ENCODE measurements at places on chromosomes 3 and 15.

DNA sequence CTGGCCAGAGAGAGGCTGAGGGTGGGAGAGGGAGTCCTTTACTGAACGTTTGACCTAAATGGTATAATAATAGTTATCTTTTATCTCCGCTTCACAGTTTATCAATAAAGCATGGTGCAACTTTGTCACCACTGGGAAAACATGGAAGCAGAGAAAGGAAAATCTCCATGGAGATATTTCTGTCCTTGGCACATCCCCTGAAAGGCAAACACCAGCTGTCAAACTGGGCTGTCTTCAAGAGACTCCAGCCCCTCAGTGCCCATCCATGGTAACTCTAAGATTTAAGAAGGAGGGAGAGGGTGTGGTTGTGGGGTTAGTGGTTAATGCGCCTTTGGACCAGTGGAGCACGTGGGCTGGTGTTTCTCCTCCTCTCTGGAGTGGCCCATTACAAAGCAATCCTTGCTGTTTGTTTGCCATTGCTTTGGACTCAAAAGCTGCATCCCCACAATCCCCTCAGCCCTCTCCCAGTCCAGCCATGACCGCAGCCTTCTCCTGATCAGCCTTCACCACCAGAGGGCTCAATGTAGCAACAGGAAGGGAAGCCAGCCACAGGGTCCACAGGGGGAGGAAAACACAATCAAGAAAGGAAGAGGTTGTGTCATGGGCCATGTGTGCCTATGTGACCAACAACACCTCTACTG, 38.2 kb upstream of the FAM174B start:
- DNase-seq = no peak

GRCh38 chr15:69275074-69275670, 23.5 kb upstream of the PAQR5 start:
- DNase-seq = no peak

- no peak for DNase-seq
Observed at GRCh38 chr15:100710744-100711515, 108.5 kb downstream of the ASB7 start.

GRCh38 chr15:80754014-80754413, 25.2 kb upstream of the CEMIP start:
- no peak for DNase-seq

DNA sequence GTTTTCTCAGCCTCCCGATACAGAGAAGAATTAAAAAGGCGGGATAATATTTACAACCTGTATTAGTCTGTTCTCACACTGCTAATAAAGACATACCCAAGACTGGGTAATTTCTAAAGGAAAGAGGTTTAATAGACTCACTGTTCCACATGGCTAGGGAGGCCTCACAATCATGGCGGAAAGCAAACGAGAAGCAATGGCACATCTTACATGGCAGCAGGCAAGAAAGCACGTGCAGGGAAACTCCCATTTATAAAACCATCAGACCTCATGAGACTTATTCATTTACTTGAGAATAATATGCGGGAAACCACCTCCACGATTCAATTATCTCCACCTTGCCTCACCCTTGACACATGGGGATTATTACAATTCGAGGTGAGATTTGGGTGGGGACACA, 27.5 kb upstream of the RPL39L start:
- no peak for DNase-seq

DNA sequence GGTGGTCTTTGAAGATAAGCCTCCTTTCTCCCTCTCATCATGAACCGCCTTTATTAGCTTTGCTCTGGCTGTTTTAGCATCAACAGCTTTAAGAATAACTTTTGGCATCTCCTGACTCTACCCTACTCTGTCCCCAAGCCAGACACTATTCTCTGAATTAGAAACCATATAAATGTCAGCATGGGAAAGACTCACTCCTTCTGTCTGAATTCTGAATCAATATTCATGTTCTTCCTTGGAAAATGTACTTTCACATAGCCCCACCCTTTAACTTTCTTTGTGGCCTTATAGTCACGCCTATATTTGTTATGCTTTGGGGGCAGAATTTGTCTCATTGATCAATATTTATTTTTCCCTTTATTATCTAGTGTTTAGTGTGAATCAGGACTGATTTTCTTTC, 131.7 kb upstream of the NR2E3 start:
- no peak for DNase-seq

DNA sequence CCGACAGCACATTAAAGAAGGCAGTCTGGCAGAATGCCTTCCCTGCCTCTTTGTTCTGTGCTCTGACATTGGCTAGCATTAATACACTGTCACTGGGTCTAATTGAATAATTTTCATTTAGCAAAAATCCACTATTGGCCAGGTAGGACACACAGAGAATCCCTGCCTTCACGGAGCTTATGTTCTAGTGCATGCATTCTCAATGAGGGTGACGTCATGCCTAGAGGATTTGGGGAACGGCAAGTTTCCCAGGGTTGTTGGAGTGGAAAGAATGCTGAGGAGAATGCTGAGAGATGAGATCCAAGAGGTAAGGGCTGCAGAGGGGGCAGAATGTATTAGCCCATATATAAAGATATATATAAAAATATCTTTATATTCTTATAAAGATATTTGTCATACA, 284.7 kb downstream of the ERC2 start:
- DNase-seq = no peak
